ENCODE measurements at places on chromosomes 4 and X. TPM values are rescaled to one million over a fixed set of nuclear protein-coding genes. Genes with fewer than 3 reads are reported as not detected.
A peak's percentile ranks its signal among the peaks of the same experiment; 100 is the strongest.

GRCh38 chrX:66021401-66021764 lies 18.5 kb downstream of the VSIG4 start:
- DNase-seq, result no peak

DNA sequence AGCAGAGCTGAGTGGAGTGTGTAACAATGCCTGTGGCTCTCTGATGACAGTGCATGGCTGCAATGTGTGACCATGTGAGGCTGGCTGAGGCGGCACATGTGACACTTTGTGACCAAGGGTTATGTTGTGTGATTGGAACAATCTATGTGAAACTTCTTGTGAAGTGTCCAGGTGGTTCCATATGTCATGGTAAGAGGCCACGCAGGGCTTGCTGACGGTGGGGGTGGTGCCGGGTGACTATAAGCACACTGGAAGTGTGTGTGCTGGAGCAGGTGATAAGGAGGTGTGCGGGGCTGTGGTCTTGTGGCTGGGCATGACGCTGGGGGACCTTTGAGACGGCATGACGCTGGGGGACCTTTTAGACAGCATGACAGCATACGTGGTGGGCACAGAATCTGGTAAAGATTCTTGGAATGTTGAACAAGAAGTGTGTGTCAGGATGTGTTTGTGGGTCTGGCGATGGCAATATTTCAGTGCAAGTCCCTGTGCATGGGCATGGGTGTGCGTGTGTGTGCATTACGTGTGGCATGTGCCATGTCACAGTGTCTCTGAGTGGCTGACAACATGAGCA lies 7.4 kb upstream of the HDAC6 start:
- DNase-seq, result peak; percentile 54

GRCh38 chr4:79296768-79297428 lies 29.0 kb downstream of the NAA11 start:
- DNase-seq, result no peak

- no peak for DNase-seq
Observed at GRCh38 chr4:175419236-175419718, 392.8 kb downstream of the GPM6A start.

GRCh38 chr4:1112821-1113182 lies 562 bp downstream of the RNF212 start:
- DNase-seq, result no peak

DNA sequence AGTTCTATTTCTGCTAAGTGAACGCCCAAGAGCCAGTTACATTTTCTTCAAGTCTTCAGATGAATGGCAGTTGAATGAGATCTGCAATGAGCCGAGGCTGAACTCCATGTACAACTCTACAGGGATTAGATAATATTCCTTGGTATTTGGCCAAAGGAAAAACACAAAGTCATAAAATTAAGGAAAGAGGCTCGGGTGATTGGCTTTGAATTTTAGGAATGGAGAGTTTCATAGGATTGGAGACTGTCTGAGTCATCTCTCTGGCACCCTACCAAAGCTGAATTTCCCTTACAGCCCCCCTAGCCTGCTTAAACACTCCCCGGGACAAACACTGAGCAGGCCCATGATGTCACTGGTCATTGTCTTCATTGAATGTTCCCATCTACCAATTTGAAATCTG lies 188.0 kb upstream of the C1QTNF7 start:
- no peak for DNase-seq

GRCh38 chr4:3217266-3217665 lies 31.7 kb upstream of the MSANTD1 start:
- no peak for DNase-seq

DNA sequence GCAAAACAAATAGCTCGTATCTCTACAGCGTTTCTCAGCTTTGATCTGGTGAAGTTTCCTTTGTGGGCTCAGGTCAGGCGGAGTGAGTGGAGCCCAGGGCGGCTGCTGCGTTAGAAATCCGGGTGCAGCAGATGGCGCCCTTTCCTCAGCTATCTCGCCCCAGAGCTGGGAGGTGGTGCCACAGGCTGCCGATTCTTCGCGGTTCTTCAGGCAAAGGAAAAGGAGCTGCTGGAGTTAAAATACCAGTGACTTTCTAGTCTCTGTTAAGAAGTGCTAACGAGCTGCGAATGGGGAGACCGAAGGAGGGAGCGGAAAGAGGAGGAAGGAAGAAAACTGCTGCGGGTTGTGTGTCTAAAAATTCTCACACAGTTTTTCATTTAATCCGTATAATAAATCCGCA lies 114.6 kb downstream of the CPE start:
- peak; percentile 75 for DNase-seq

GRCh38 chrX:71177327-71177726 lies 32.7 kb downstream of the NLGN3 start:
- DNase-seq, result no peak

- no peak for DNase-seq
Observed at GRCh38 chr4:109332926-109333464, 30.5 kb upstream of the COL25A1 start.

DNA sequence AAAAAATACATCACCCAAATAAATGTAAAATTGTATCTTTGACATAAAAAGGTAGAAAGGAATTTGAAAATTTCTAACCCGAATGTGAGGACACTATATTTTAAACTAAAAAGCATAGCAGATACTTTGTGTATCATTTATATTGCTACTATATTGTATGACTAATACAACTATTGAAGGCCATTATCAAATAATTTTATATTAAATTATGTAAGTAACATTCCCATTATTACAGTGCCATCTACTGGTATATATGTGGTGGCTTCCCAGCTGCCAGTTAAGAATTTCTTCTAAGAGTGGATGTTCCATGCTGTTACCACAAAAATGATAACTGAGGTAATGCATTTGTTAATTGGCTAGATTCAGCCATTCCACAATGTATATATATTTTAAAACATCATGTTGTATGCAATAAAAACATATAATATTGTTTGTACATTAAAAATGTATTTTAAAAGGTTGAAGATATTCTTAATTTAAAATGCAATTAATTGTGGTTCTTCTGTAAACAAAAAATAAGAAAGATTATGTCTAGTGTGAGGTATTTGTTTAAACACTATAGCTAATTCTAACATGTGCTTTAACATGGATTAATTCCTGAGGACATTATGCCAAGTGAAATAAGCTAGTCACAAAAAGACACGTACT lies 65.3 kb downstream of the EGF start:
- DNase-seq, result peak; percentile 28

- no peak for DNase-seq
Observed at GRCh38 chr4:83378419-83378818, 43.8 kb upstream of the HPSE start.

GRCh38 chr4:70734168-70734954 lies 12.6 kb downstream of the RUFY3 start:
- peak; percentile 72 for DNase-seq

DNA sequence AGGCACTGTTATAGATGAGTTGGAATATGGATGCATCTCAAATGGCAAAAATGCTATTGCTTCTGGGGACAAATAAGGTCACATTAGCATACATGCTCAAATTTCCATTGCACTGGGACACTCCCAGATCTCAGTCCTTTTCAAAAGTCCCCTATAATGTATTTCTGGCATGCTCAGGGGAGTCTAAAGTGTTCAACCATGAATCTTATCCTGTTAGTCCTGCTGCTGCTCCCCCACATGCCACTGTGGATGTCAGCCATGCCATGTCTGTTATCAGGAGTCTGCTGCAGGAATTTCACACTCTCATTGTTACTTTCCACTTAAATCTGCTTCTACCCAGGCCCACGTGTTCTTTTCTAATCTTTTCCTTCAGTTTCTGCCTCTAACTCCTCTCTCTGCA lies 1000.6 kb downstream of the CCSER1 start:
- peak; percentile 52 for DNase-seq

DNA sequence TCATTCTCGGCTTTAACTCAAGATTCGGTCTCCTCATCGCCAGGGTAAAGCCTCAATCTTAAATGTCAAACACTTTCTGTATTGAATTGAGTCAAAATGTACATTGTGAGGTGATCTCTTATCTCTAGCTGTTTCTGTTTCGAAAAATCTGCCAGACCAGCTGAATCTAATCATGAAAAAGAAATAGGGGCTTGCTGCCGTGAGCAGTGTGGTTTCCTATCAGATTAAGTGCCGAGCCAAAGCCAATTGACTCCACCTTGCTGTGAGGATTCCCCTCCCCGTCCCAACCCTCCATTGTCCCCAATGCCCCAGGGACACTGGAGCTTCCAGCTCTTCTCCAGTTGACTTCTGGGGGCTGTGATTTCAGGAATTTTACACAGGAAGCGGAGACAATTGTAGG lies 12.5 kb upstream of the CRLF2 start:
- DNase-seq, result no peak

GRCh38 chr4:41185614-41186592 lies 28.4 kb downstream of the APBB2 start:
- DNase-seq, result peak; percentile 41

- DNase-seq, result no peak
Observed at GRCh38 chr4:16110661-16111290, 27.0 kb upstream of the PROM1 start.

GRCh38 chr4:6022607-6023288 lies 4.5 kb upstream of the C4orf50 start:
- no peak for DNase-seq

- no peak for DNase-seq
Observed at GRCh38 chr4:113173126-113173792, 123.8 kb downstream of the ANK2 start.

GRCh38 chr4:114890773-114891172 lies 222.6 kb downstream of the NDST4 start:
- no peak for DNase-seq

DNA sequence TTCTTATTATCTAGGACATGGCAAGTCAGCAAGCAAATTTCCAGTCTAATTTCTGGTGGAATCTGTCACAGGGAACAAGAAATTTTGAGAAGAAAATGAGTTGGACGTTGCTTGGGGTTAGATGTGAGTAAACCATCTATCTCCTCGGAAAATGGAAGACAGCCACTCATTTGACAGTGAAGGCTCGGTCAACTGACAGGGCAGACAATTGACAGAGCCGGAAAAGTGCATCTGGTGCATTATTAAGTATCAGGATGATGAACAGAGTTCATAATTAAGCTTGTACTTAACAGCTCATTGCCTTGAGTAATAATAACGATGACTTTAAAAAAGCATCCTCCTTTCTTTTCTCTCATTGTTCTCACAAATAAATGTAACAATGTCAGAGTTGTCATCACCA lies 168.4 kb downstream of the MAD2L1 start:
- no peak for DNase-seq

GRCh38 chrX:65610040-65610439 lies 57.4 kb upstream of the MSN start:
- no peak for DNase-seq

DNA sequence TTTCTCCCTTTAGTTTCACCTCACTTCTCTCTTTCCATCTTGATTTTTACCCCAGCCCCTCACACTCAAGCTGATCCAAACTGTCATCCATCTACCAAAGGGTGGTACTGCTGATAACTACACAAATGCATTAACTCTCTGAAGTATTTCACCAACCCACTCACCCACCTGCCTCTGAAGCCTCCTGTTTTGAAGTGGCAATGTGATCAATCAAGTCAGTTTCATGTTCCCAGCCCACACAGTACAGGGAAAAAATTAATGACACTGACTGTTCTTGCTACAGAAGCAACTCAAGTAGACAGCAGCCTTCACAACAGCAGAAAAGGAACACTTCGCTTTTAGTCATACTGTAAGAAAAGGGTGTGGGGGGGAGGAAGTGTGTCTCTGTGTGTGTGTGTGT lies 183.0 kb upstream of the NOCT start:
- DNase-seq, result no peak

DNA sequence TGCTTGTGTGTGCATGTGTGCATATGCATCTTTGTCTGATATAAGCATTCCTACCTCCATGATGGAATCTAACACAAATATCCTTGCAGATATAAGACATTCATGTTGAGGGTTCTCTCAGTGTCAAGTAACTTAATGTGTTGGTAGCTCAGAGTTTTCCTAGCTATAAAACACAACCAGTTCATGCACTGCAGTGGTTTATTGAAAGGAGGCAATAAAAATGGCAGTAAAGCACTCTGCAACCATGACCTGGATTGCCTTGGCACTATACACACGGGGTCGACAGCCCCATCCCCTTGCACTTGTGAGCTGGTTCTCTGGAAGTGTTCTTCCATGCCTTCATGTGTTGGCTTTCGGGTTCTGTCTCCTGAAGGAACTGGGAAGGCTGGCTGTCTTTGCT lies 38.9 kb downstream of the GPC4 start:
- DNase-seq, result no peak

- no peak for DNase-seq
Observed at GRCh38 chr4:4481399-4481994, 60.4 kb downstream of the STX18 start.

DNA sequence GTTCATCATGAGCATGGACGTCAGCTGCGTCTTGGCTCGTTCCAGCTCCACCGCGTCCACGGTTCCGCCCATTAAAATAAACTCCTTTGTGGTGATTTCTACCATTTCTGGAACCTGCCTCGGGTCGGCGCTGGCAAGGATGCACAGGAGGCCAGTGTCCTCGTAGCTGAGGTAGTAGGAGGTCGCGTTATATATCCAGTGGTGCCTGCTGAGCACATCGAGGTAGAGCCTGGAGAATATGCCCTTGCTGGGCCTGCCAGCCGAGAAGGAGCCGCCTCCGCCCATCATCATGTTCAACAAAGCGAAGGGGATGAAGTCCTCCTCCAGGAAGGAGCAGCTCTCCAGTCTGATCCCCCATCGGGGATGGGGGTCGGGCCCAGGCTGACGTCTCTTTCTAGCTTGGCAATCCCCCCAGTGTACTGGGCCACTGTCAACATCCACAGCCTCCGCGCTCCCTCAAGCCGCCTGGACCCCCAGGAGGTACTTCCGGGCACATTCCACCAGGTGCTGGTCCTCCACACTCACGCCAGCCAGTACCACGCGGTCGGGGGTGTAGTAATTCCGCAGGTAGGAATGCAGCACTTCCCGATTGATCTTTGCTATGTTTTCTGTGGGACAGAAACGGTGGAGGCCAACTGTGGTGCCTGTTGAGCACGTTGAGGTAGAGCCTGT lies 120.9 kb upstream of the GRID2 start:
- no peak for DNase-seq

DNA sequence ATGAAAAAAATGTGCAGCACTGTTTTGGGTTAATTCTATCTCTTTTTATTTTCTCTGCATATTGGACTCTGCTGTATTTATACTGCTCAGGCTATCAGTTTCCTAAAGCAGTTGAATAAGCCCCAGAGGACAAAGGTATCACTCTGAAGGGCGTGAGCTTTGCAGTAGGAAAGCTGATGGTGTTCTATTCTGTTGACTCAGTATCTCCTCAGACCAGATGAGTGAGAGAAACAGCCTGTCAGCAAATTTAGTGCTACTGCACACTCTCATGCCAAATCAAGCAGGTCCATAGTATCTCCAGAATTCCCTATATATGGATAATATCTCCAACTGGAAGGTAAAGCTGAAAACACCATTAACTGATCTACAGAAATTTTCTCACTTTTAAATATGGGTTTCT lies 132.3 kb upstream of the UGT8 start:
- DNase-seq, result peak; percentile 75

UGT2A1 gene
- 0.03 TPM for polyA plus RNA-seq

CSN1S1 gene
- polyA plus RNA-seq, result not detected

HOPX gene
- 8.6 TPM for polyA plus RNA-seq

MTNR1A gene
- not detected for polyA plus RNA-seq

LRAT gene
- polyA plus RNA-seq, result 1.2 TPM

CXCL3 gene
- polyA plus RNA-seq, result not detected

CXXC4 gene
- 1.1 TPM for polyA plus RNA-seq
